ENCODE measurements at places on chromosomes 1 and 21. TPM values are rescaled to one million over a fixed set of nuclear protein-coding genes. Genes with fewer than 3 reads are reported as not detected.

- no peak for DNase-seq
Measured at GRCh38 chr1:216310776-216311175, 112.5 kb downstream of the USH2A start.

GRCh38 chr1:111690306-111690617 lies 48.9 kb downstream of the INKA2 start:
- peak; percentile 26 for DNase-seq

DNA sequence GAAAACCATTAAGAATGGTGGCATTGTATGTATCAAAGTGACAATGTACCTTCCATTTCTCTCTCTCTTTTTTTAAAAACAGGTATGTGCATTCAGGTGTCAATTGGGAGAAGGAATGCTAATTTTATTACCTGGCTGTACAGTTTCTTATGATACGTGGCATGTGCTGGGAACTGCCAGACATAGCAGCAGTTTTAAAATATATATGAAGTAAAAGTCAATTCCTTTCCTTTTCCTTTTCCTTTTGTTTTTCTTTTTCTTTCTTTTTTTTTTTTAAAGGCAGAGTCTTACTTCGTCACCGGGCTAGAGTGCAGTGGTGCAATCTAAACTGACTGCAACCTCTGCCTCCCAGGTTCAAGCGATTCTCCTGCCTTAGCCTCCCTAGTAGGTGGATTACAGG lies 37.0 kb downstream of the SPEN start:
- no peak for DNase-seq

DNA sequence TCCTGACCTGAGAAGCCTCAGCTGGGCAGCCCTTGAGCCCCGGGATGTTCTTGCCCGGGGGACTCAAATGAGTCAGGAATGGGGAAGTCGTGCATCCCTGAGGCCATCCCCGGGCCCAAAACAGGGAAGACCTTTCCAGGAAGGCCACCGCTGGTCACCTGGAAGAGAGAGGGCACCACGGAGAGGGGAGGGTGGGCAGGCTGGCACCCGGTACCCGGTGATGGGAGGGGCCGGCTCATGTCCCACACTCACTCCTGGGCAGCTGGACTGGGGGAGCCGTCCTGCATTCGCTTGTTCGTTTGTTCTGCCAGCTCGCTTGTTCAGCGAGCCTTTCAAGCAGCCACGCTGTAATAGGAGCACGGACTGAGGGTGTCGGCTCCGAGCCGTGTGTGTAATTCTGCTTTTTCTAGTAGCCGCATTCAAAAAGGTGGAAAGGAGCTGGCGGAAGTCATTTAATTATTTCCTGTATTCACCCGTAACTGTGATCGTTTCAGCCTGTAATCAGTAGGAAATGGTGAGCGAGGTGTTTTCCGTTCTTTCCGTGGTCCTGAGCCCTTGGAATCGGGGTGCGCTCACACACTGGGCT lies 48.4 kb upstream of the CCDC27 start:
- no peak for DNase-seq

- no peak for DNase-seq
Measured at GRCh38 chr1:193066606-193067005, 7.2 kb downstream of the RO60 start.

DNA sequence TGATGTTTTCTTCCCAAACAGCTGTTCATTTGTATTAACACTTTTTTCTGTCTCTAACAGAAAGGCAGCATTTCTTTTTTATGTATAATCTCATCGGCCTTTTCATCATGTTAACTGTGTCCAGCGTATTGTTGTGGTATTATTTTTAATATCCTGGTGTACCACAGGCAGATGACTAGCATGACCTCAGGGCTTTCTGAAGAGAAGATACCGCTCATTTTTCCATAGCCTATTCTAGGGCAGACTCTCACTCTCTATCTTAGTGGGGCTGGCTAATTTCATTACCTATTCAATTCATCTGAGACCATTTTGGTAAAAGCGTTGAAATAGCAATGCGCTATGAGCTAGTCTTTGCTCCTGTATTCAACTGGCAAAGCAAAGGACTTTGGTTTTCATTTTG lies 209.9 kb downstream of the SDCCAG8 start:
- no peak for DNase-seq

- DNase-seq = no peak
Measured at GRCh38 chr1:31166462-31166861, 73.2 kb downstream of the NKAIN1 start.

- DNase-seq = no peak
Measured at GRCh38 chr1:52628614-52629324, 4.2 kb upstream of the SHISAL2A start.

DNA sequence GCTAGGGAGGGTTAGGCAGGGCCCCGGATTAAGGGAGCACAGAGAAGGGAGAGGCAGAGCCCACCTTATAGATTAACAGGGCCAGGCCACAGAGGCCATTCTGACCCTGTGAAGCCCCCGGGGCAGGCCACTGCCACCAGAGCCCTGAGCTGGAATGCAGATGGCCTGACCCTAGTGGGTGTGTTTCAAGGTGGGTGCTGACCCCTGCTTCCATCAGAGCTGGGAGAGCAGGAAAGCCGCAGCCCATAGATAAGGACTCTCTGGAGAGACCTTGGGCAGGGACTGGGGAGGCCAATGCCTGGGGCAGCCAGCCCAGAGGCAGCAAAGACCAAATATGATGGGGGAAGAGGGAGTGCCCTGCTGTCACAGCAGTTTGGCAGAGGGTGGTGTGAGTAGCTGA lies 35.9 kb downstream of the NCMAP start:
- no peak for DNase-seq

GRCh38 chr1:68180441-68181164 lies 51.7 kb downstream of the WLS start:
- DNase-seq = no peak

DNA sequence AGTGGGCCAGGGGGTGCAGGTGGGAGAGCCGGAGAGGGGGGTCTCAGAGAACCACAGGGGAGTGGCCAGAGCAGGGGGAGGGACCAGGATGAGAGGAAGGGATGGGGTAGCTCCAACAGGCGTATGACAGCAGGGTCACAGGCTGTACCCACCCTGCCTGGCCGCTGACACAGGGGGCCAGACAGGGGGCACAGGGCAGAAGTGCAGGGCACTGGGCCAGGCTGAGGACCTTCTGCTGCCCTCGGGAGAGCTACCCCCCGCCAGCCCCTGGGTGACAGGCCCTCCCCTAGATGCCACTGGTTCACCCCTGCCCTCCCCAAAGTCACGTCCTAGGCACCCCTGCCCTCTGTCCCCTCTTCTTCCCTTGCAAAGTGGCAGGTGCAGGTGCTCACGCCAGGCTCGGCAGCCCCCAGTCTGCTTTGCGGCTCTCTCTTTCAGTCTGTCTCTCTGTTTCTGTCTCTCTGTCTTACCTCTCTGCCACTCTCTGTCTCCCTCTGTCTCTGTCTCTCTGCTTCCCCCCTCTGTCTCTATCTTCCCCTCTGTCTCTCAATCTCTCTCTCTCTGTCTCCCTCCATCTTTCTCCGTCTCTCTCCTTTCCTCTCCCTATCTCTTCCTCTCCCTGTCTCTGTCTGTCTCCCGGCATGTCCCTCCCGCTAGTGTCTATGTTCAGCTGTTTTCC lies 48.5 kb downstream of the WNT9A start:
- no peak for DNase-seq

- no peak for DNase-seq
Measured at GRCh38 chr1:19439464-19440171, 45.7 kb downstream of the CAPZB start.

DNA sequence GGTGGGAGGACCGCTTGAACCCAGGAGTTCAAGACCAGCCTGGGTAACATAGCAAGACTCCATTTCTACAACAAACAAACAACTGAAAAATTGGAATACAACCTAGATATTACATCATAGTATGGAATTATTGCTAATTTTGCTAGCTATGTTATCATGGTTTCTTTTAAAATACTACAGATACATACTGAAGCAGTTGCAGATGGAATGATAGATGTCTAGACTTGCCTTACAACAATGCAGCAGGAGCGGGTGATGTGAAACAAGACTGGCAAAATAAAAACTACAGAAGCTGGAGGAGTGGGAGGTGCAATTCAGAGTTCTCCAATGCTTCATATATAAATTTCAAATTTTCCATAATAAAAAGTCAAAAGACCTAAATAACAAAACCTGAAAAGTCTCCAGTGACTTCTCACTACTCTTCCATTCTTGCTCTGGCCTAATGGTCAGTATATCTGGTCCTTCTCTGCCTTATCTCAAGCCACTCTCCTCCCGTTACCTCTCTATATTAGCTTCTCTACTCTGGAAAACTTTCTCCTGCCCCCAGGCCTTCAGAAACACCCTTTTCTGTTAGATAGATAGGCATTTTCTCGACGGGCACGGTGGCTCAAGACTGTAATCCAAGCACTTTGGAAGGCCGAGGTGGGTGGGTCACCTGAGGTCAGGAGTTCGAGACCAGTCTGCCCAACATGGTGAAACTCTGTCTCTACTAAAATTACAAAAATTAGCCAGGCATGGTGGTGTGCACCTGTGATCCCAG lies 28.5 kb upstream of the TMEM200B start:
- DNase-seq = no peak

GRCh38 chr1:78086697-78087096 lies 40.9 kb downstream of the GIPC2 start:
- no peak for DNase-seq

Gene NBPF11
- 8.7 TPM for total RNA-seq

Gene XKR8
- 8.4 TPM for total RNA-seq

Gene KCNA2
- total RNA-seq = 0.27 TPM

Gene PLXNA2
- total RNA-seq = 89.3 TPM

Gene RGS7
- total RNA-seq = not detected

Gene MANEAL
- 7.6 TPM for total RNA-seq

Gene KCNQ4
- 2.4 TPM for total RNA-seq

Gene SLC44A5
- 6.7 TPM for total RNA-seq
